ENCODE measurements at places on chromosomes 6 and 20. TPM values are rescaled to one million over a fixed set of nuclear protein-coding genes. Genes with fewer than 3 reads are reported as not detected.

GRCh38 chr6:53986721-53987521 lies 124.3 kb upstream of the MLIP start:
- H3K4me3 ChIP-seq, result no peak overlapping the region
- H3K4me1 ChIP-seq, result peaks cover 7% of the 10 kb centered on the region
- no peaks in the 10 kb centered on the region for H3K27me3 ChIP-seq
- peak; percentile 17 for DNase-seq
- H3K27ac ChIP-seq, result no peak overlapping the region
- H3K36me3 ChIP-seq, result no peaks in the 10 kb centered on the region

Gene NKX2-2
- not detected for total RNA-seq

DNA sequence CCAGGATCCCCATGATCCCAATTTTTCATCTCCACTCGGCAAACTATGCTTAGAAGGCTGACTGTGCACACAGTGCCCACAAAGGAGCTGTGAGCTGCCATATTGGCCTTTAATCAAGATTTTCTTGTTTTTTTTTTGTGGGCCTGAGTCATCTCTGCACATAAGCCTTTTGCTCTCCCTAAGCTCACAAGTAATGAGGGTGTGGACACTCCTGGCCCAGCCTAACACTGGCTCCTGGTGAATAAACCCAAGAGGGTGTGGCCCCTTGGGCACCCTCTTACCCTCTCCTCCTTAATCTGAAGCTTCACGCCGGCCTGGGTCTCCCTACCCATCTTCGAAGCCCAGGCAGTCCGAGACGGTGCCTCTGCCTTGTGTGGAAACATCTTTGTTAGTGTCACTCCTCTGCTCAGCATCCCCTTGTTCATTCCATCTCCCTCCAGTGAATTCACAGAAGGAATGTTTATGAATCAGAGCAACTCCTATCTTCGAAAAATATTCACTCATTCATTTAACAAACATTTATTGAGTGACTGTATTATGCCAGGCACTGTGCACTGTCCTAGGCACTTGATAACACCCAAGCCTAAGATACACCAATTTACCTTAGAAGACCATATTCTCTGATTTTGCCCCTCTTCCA lies 22.2 kb upstream of the MRPS10 start:
- H3K27me3 ChIP-seq, result no peaks in the 10 kb centered on the region
- DNase-seq, result peak; percentile 53
- peak overlapping the region; percentile 34 for H3K27ac ChIP-seq
- H3K36me3 ChIP-seq, result peaks cover 34% of the 10 kb centered on the region
- H3K4me3 ChIP-seq, result no peak overlapping the region

DNA sequence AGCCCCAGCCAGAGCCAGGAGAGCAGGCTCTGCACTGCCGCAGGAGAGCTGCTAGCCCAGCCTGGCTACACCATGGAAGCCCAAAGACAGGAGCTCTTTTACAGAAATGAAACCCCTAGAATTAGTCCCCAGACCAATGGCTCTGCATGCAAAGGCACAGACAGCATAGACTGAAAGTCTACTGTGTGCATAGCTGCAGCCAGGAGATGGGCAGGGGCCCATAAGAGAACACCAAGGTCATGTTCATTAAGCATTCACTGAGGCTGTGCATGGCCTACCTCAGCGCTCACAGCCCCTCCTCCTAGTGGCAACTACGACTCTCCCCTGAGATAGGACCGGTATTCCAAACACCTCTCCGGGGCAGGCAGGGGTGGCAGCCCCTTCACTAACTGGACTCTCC lies 34.9 kb downstream of the SNX5 start:
- H3K27ac ChIP-seq, result no peak overlapping the region
- no peaks in the 10 kb centered on the region for H3K36me3 ChIP-seq

Gene OR2J3
- not detected for total RNA-seq

GRCh38 chr6:55917751-55918415 lies 42.5 kb upstream of the BMP5 start:
- no peak overlapping the region for H3K4me3 ChIP-seq
- H3K27ac ChIP-seq, result peak overlapping the region; percentile 37
- no peaks in the 10 kb centered on the region for H3K36me3 ChIP-seq
- peaks cover 8% of the 10 kb centered on the region for H3K4me1 ChIP-seq
- no peaks in the 10 kb centered on the region for H3K27me3 ChIP-seq

GRCh38 chr6:167763056-167763944 lies 63.4 kb upstream of the AFDN start:
- H3K4me3 ChIP-seq, result no peak overlapping the region
- no peaks in the 10 kb centered on the region for H3K4me1 ChIP-seq
- DNase-seq, result no peak
- H3K27me3 ChIP-seq, result no peaks in the 10 kb centered on the region

Gene SLA2
- not detected for total RNA-seq

Gene E2F1
- 10.6 TPM for total RNA-seq

DNA sequence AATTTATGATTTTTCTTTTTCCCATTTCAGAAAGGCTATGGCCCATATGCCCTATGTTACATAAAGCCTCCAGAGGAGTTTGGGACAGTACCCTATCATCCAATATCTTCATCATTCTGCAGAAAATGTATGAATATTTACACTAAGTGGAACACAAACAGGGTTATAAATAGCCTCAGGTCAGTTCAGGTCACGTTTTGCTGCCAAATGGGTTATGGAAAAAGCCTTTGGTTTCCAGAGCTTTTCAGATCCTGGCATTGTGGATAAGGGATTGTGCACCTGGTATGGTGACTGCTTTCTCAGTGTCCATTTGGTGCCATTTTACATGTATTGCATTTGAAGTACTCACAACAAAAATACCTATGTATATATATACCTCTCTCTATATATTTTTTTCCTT lies 29.4 kb downstream of the UTRN start:
- H3K4me3 ChIP-seq, result no peak overlapping the region
- H3K36me3 ChIP-seq, result peaks cover 2% of the 10 kb centered on the region
- no peak for DNase-seq
- H3K4me1 ChIP-seq, result peaks cover 3% of the 10 kb centered on the region

DNA sequence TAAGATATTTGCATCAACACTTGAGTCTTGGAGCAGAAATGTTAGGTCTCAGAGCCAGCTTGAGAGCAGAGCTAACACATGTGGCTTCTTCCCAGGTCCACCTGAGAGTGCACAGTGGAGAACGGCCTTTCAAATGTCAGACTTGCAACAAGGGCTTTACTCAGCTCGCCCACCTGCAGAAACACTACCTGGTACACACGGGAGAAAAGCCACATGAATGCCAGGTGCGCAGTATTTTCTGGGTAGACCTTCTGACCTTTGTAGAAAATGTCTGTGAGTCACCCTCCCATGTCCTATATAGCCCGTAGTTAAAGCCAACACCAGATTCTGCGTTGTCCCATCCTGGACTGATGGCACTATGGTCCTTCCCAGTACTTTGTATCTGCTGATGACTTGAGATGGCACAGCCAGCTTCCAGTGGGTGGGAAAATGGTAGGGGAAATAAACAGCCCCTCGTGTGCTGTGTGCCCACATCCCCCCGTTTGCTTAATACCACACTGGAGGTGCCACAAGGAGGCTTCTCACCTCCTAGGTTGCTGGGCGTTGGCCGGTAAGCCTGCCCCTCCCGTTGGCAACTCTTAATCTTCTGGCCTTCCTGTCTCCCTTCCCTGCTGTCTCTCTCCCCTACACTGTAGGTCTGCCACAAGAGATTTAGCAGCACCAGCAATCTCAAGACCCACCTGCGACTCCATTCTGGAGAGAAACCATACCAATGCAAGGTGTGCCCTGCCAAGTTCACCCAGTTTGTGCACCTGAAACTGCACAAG lies 20.3 kb downstream of the PRDM1 start:
- no peak overlapping the region for H3K27ac ChIP-seq
- H3K27me3 ChIP-seq, result no peaks in the 10 kb centered on the region

DNA sequence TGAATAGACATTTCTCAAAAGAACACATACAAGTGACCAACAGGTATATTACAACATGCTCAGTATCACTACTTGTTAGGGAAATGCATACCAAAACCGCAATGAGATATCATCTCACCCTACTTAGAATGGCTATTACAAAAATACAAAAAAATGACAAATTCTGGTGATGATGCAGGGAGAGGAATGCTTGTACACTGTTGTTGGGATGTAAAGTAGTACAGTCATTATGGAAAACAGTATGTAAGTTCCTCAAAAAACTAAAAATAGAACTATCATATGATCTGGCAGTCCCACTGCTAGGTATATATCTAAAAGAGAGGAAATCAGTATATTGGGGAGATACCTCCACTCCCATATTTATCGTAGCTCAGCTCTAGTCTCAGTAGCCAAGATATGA lies 10.9 kb upstream of the SLC17A5 start:
- DNase-seq, result no peak
- no peaks in the 10 kb centered on the region for H3K4me1 ChIP-seq
- no peak overlapping the region for H3K27ac ChIP-seq
- no peaks in the 10 kb centered on the region for H3K27me3 ChIP-seq

DNA sequence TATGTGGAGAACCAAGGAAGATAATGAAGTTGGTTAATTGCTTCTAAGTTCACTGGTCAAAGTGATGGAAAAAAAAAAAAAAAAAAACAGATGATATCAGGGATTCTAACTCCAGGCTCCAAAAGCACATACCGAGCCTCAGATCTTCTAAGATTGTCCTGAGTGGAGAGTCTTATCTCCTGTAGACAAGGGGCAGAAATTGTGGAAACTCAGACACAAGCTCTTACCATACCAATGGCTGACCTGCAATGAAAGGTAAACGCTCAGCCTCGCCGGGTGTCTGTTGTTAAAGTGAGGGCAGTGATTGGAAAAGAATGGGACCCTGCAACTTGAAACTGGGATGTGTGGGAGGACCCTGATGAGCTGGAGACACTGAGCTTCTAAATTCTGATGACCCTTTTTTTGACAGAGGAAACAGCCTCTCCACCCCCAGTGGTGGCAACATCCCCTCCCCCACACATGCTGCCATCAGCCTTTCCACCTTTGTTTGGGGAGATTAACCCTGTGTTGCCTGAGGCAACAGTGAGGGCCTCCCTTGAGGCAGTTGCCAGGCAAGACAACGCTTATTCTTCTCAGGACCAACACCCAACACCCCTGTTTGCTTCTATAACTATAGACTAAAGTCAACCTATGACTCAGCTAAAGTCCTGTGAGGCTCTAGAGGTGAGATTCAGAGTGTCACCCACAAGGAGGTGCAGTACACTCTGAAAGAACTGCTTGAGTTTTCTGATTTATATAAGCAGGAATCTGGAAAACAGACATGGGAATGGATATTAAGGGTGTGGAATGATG lies 154.0 kb downstream of the THBS2 start:
- peaks cover 16% of the 10 kb centered on the region for H3K4me1 ChIP-seq
- H3K27ac ChIP-seq, result no peak overlapping the region
- peak; percentile 70 for DNase-seq

GRCh38 chr6:160793652-160794051 lies 91.6 kb downstream of the PLG start:
- no peak overlapping the region for H3K27ac ChIP-seq
- no peaks in the 10 kb centered on the region for H3K27me3 ChIP-seq
- H3K36me3 ChIP-seq, result no peaks in the 10 kb centered on the region
- H3K4me3 ChIP-seq, result no peak overlapping the region
- no peaks in the 10 kb centered on the region for H3K4me1 ChIP-seq

GRCh38 chr6:47665112-47665511 lies 33.3 kb upstream of the ADGRF4 start:
- no peak for DNase-seq
- H3K36me3 ChIP-seq, result no peaks in the 10 kb centered on the region
- no peak overlapping the region for H3K27ac ChIP-seq
- H3K27me3 ChIP-seq, result no peaks in the 10 kb centered on the region
- H3K4me1 ChIP-seq, result no peaks in the 10 kb centered on the region

GRCh38 chr6:18280084-18280483 lies 15.8 kb upstream of the DEK start:
- H3K4me3 ChIP-seq, result no peak overlapping the region
- H3K27ac ChIP-seq, result no peak overlapping the region
- H3K4me1 ChIP-seq, result peaks cover 2% of the 10 kb centered on the region
- no peaks in the 10 kb centered on the region for H3K36me3 ChIP-seq

GRCh38 chr6:128172081-128172480 lies 271.2 kb upstream of the THEMIS start:
- H3K27ac ChIP-seq, result no peak overlapping the region
- H3K27me3 ChIP-seq, result no peaks in the 10 kb centered on the region
- peak; percentile 40 for DNase-seq
- no peaks in the 10 kb centered on the region for H3K4me1 ChIP-seq
- no peaks in the 10 kb centered on the region for H3K36me3 ChIP-seq

Gene C6orf132
- 0.72 TPM for total RNA-seq

DNA sequence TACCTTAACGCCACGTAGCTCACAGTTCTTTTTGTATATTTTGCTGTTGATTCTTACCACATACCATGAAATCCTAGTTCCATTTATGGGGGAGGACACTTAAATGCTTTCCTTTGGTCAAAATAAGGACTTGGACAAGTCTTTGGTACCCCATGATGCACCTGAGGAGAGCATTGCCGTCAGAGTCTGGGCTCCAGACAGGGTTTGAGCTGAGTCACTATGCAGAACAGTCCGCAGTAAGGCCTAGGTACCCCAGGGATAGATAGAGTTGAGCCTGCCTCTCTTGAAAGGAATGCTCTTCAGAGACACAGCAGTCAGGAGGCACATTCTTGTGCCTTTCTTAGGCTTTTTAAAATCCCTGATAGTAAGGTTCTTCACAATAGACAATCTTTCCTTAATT lies 6.0 kb downstream of the PARD6B start:
- H3K36me3 ChIP-seq, result no peaks in the 10 kb centered on the region
- no peak for DNase-seq
- no peak overlapping the region for H3K27ac ChIP-seq
- H3K4me3 ChIP-seq, result no peak overlapping the region

DNA sequence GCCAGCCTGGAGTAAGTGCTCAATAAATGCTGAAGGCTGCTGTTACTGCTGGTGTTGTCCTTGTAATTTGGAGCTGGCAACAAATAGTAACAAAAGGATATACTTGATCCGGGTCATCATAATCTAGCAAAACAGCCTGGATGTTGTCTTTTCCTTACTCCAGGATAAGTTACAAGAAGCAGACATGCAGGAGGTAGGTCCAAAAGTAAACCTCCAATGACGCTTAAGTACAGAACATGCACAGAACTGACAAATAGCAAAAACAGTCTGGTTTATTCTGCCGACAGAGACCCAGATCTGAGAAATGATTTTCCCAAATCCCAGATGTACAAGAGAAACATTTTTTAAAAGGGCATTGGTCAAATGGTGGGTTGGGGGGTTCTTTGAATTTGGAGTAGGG lies 93.0 kb upstream of the KCNK16 start:
- no peaks in the 10 kb centered on the region for H3K36me3 ChIP-seq
- H3K4me1 ChIP-seq, result no peaks in the 10 kb centered on the region
- H3K27me3 ChIP-seq, result no peaks in the 10 kb centered on the region
- no peak overlapping the region for H3K4me3 ChIP-seq
- DNase-seq, result no peak

DNA sequence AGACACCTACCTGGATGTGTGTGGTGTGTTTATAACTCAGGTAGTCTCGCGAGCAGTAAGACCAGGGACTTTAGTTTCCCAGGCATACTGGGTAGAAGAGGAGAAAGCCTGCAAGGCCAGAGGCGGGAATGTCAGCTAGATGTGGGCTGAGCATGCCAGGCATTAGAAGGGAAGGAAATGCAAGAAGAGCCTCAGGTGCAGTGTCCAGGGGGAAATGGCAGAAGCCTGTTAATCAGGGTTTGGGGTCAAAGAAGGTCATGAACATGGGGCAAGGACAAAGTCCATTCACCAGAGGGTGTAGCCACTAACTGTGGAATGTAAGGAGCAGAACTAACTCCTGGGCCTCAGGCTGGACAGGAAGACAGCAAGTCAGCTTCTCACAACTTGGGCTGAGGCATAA lies 305.0 kb downstream of the SMOC2 start:
- no peaks in the 10 kb centered on the region for H3K27me3 ChIP-seq
- DNase-seq, result no peak
- H3K4me1 ChIP-seq, result no peaks in the 10 kb centered on the region
- H3K4me3 ChIP-seq, result no peak overlapping the region
- H3K36me3 ChIP-seq, result no peaks in the 10 kb centered on the region
